ENCODE measurements at places on chromosomes 16 and 17. TPM values are rescaled to one million over a fixed set of nuclear protein-coding genes. Genes with fewer than 3 reads are reported as not detected.

DNA sequence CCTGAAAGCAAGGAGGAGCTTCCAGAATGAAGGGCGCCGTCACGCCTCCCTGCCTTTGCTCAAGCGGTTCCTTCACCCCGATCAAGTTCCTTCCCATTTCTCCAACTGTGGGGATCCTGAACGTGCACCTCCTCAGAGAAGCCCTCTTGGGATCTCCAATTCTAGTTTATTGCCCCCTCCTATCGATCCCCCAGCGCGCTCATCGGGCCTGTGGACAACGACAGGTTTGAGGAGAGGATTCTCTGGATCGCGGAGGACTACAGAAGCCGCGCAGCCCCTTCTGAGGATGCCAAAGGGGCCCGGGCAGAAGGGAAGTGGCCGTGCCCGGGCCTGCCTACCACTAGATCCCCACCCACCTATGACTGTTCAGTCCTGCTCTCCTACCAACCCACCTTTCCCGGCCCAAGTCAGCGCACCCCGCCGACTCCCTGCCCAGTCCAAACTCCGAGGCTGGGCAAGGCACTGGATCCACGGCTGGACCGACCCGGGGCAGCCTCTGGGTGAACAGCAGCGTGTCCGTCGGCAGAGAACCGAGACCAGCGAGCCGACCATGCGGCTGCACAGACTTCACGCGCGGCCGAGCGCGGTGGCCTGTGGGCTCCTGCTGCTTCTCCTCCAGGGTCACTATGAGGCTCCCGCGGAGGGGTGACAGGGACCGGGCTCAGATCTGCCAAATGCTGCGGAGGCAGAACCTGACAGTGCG, 12.8 kb upstream of the CES3 start:
- peaks cover 5% of the 10 kb centered on the region for H3K4me1 ChIP-seq
- no peak for DNase-seq
- peak overlapping the region; percentile 57 for H3K4me3 ChIP-seq
- peaks cover 53% of the 10 kb centered on the region for H3K27me3 ChIP-seq
- no peak overlapping the region for H3K27ac ChIP-seq

- no peaks in the 10 kb centered on the region for H3K27me3 ChIP-seq
- H3K4me3 ChIP-seq, result no peak overlapping the region
- peaks cover 93% of the 10 kb centered on the region for H3K4me1 ChIP-seq
- peak overlapping the region; percentile 89 for H3K27ac ChIP-seq
- H3K36me3 ChIP-seq, result no peaks in the 10 kb centered on the region
- no peak for DNase-seq
Observed at GRCh38 chr16:70429888-70430666, 8.8 kb downstream of the ST3GAL2 start.

- H3K36me3 ChIP-seq, result no peaks in the 10 kb centered on the region
- peaks cover 80% of the 10 kb centered on the region for H3K27me3 ChIP-seq
- peak overlapping the region; percentile 41 for H3K4me3 ChIP-seq
- H3K27ac ChIP-seq, result peak overlapping the region; percentile 94
Observed at GRCh38 chr17:81396722-81397313, 1.6 kb downstream of the BAHCC1 start.

- no peak overlapping the region for H3K4me3 ChIP-seq
- no peak overlapping the region for H3K27ac ChIP-seq
- peak; percentile 96 for DNase-seq
- H3K27me3 ChIP-seq, result no peaks in the 10 kb centered on the region
- H3K36me3 ChIP-seq, result no peaks in the 10 kb centered on the region
Observed at GRCh38 chr17:29579866-29580771, 9.3 kb downstream of the GIT1 start.

DNA sequence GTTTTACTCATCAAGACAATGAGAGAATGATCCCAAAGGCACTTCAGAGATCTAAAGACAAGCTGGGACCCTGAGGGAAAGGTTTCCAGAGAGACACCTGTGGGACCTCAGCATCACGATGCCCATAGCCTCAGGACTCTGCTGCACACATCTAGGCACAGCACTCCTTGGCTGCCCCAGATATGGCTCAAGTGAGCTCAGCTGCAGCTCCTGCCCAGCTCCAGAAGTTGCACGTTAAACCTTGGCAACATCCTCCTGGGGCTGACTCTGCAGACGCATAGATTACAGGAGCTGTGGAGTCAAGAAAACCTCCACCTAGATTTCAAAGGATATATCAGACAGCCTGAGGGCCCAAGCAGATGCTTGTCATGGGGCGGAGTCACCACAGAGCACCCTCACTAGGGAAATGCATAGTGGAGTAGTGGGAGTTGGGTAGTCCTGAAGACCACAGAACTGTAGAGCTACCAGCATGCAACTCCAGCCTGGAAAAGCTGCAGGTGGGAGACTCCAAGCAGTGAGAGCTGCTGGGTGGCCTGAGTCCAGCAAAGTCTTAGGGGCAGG, 582.0 kb downstream of the CDH11 start:
- no peaks in the 10 kb centered on the region for H3K36me3 ChIP-seq
- H3K4me1 ChIP-seq, result no peaks in the 10 kb centered on the region
- DNase-seq, result no peak
- H3K27ac ChIP-seq, result no peak overlapping the region
- no peaks in the 10 kb centered on the region for H3K27me3 ChIP-seq
- no peak overlapping the region for H3K4me3 ChIP-seq

- no peak overlapping the region for H3K4me3 ChIP-seq
- no peaks in the 10 kb centered on the region for H3K36me3 ChIP-seq
- peak; percentile 39 for DNase-seq
- peaks cover 14% of the 10 kb centered on the region for H3K27me3 ChIP-seq
- H3K27ac ChIP-seq, result no peak overlapping the region
- peaks cover 8% of the 10 kb centered on the region for H3K4me1 ChIP-seq
Observed at GRCh38 chr16:2852731-2853507, 5.1 kb downstream of the PRSS22 start.

DNA sequence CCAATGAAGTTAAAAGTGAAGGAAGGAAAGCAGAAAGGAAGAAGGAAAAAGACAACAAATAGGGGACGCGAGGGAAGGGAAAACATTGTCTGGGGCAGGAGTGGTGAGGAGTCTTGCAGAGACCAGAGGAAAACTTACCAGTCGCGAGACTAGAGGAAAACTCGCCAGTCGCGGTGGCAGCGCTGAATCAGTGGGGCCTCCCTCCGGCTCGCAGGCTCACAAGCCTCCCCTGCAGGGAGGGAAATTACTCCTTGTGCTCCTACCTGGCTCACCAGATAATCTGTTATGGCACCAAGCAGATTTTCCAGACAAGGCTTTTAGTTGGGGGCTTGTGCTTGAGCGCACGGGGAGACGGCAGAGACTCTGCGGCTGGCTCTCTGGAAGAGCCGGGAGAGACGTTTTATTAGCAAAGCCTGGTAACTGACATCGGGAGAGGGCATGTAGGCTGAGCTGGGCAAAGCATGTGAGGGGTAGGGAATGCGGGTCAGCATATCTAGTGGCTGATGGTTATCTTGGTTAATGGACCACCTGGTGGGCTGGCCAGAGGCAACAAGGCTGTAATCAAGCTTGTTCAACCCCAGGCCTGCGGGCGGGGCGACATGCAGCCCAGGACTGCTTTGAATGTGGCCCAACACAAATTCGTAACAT, 37.1 kb downstream of the LCMT1 start:
- DNase-seq, result no peak
- no peaks in the 10 kb centered on the region for H3K27me3 ChIP-seq
- peaks cover 11% of the 10 kb centered on the region for H3K36me3 ChIP-seq
- no peak overlapping the region for H3K4me3 ChIP-seq
- H3K27ac ChIP-seq, result no peak overlapping the region

EFCAB5 gene
- total RNA-seq, result not detected

TBX6 gene
- not detected for total RNA-seq

GRCh38 chr16:11379420-11379819, 34.2 kb downstream of the RMI2 start:
- H3K4me1 ChIP-seq, result peaks cover 6% of the 10 kb centered on the region
- H3K27me3 ChIP-seq, result no peaks in the 10 kb centered on the region
- peak; percentile 66 for DNase-seq
- H3K4me3 ChIP-seq, result no peak overlapping the region
- H3K36me3 ChIP-seq, result peaks cover 13% of the 10 kb centered on the region

POLR3K gene
- 13.2 TPM for total RNA-seq

DNA sequence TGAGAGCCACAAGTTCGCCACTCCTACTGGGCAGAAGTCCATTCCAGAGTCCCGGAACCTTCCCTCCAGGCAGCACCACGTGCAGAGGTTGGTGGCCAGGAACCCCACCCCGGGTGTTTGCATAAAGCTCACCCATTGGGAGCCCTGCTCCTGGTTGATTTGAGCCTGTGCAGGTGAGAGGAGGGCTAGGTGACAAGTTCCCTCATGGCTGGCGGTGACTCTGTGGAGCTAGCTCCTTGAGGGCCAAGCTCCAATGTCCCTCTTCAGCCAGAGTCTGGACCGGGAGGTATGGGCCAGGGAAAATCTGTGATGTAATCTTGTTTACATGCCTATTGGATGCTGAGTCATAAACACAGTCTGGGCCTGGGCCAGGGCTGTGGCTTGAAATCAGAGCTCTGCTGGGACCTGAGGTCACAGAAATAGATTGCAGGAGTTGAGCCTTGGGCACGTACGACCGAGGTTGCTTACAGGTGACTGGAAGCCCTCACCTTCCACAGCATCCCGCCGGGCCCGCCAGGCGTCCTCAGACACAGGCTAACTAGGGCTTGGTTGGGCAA, 118.9 kb downstream of the AATF start:
- H3K4me3 ChIP-seq, result no peak overlapping the region
- H3K27ac ChIP-seq, result no peak overlapping the region
- peaks cover 14% of the 10 kb centered on the region for H3K27me3 ChIP-seq

DNA sequence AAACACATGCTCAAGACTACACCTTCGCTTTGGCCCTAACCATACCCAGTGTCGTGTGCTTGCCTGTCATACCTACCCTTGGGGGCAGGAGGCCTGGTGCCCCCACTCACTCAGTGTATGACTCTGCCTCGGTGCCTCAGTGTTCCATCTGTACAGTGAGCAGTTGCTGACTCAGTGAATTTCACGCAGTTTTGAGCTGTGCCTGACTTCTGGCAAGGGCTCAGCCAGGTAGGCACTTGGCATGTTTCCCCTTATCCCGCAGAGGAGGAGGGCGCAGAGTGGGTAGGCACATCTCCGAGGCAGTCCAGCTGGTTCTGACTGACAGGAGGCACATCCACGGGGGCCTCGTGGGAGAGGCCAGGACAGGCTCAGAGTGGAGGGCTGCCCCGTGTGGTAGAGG, 148.9 kb upstream of the CIBAR2 start:
- no peak for DNase-seq
- H3K27ac ChIP-seq, result no peak overlapping the region
- H3K4me1 ChIP-seq, result peaks cover 54% of the 10 kb centered on the region
- H3K4me3 ChIP-seq, result no peak overlapping the region

GPR179 gene
- not detected for total RNA-seq

DNA sequence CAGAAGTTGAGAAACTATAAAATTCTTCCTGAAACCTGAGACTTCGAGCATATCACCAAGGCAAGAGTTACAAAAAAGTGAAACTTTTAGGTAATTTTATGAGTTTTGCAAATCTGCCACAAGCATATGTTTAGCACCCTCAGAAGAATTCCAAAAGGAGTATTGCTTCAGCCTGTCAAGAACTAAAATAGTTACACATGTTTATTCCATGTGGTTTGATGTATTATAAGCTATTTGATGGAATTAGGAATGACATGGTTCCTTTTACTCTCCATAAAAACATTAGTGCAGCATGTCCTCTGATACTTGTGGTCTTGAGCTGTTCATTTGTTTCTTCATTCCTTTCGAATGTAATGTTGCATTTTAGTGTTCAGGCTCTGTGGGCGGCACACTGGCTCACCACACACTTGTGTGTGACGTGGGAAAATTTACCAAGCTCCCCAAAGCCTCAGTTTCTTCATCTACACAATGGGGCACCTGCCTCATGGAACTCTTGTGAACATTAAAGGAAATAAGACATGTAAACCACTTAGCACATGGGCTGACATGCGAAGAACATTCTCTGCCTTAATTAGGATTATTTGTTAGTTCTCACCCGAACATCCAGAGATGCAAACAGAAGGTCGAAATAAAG, 204.2 kb upstream of the FOXF1 start:
- peaks cover under 1% of the 10 kb centered on the region for H3K27me3 ChIP-seq
- no peaks in the 10 kb centered on the region for H3K36me3 ChIP-seq
- H3K4me1 ChIP-seq, result no peaks in the 10 kb centered on the region
- no peak for DNase-seq
- no peak overlapping the region for H3K27ac ChIP-seq
- H3K4me3 ChIP-seq, result no peak overlapping the region

DNA sequence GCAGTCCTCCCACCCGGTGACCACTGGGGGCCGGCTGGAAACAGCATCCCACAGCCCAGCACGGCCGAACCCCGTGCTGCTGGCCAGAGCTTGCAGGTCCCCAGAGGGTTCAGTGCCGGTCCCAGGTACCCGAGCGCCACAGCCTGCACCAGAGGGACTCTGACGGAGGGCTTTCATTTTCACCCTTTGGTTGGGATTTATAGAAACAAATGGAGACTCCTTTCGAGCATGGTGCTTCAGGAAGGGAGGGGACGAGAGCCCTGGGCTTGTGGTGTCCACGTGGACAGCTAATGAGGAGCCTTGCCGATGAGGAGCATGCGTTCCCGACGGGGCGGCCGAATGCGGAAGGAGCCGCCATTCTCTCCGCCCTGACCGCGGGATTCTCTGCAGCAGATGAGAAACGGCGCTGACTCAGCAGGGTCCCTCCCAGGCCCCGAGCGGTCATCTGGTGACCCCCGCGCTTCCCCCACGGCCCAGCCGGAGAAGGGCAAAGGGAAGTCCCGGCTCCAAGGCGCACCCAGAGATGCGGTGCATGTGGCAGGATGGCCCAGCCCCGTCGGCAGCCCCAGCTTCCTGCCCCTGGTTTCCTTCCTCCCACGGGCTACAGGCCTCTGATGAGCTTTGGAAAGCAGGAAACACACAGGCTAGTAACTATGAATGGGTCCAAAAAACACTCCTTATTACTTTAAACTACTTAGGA, 9.8 kb downstream of the SLC38A10 start:
- H3K36me3 ChIP-seq, result peaks cover 77% of the 10 kb centered on the region
- H3K4me1 ChIP-seq, result peaks cover 53% of the 10 kb centered on the region
- H3K27me3 ChIP-seq, result no peaks in the 10 kb centered on the region
- peak overlapping the region; percentile 86 for H3K27ac ChIP-seq
- peak; percentile 95 for DNase-seq

GRCh38 chr16:67608364-67608763, 36.6 kb upstream of the CARMIL2 start:
- peaks cover 13% of the 10 kb centered on the region for H3K4me1 ChIP-seq
- H3K27ac ChIP-seq, result no peak overlapping the region
- no peak overlapping the region for H3K4me3 ChIP-seq
- DNase-seq, result no peak

DNA sequence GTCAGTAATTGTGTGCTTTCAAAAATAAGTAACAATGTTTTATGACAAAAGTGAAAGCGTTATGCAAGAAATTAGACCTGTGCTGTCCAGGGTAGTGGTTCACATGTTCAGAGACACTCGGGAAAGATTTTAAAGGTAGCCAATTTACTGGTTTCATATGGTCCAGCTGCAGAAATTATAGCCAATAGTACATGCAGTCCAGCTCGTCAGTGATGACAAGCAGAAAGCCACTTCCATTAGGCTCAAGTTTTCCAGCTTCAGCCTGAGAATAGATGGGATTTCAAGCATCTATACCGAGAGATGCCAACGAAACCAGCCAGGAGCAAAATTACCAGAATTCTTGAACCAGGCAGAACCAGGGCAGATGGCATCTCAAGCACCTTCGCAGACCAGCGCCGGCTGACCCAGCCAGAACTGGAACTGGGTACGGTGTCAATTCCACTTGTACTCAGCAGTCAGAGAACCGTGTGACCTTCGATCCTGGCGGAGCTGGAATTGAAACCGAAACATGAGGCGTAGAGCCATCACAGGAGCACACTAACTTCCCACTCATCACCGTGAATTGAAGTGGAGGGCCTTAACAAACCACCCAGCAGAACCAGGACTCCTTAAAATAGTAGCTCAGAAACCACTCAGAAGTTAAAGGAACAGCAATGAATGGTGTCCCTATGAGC, 207.9 kb upstream of the HSBP1 start:
- no peaks in the 10 kb centered on the region for H3K27me3 ChIP-seq
- H3K4me3 ChIP-seq, result no peak overlapping the region
- no peak for DNase-seq
- H3K36me3 ChIP-seq, result no peaks in the 10 kb centered on the region
- no peak overlapping the region for H3K27ac ChIP-seq
- no peaks in the 10 kb centered on the region for H3K4me1 ChIP-seq
